GOT3 (cell line): ENCODE measurements at places on chromosomes 1 and 21.

GRCh38 chr1:101914473-101915242 lies 82.1 kb downstream of the OLFM3 start:
- no peak for DNase-seq

GRCh38 chr1:160761046-160761445 lies 22.0 kb downstream of the SLAMF7 start:
- no peak for DNase-seq

GRCh38 chr1:79215311-79215710 lies 208.8 kb upstream of the ADGRL4 start:
- no peak for DNase-seq

- no peak for DNase-seq
These were observed 267.2 kb downstream of the ZNF648 start for GRCh38 chr1:181794332-181794731.

GRCh38 chr1:156140879-156141707 lies 12.3 kb upstream of the SEMA4A start:
- DNase-seq: no peak

DNA sequence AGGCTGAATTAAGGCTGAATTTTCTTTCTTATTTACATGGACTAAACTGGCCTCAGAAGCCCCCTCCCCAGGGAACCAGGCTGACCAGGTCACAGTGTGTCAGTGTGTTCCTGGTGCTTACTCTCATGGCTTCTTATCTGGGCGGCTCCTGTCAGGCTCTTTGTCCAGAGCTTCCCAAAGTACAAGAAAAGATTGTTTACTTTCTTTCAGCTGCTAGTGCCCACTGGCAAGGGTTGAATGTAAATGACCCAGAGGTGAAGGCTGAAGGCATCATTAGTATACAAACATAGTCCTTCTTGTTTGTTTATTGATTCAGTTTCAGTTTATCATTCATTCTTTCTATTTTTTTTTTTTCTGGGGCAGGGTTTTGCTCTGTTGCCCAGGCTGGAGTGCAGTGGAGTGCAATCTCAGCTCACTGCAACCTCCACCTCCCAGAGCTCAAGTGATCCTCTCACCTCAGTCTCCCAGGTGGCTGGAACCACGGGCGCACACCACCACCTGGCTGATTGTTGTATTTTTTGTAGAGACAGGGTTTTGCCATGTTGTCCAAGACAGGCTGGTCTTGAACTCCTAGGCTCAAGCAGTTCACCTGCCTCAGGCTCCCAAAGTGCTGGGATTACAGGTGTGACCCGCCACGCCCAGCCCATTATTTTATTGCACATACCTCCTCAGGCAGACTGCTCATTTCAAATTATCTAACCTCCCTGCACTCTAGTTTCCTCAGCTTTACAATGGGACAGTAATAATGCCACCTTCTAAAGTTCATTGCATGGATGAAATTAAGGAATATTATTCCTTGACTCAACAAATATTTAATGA lies 9.8 kb upstream of the KDM4A start:
- DNase-seq: no peak

DNA sequence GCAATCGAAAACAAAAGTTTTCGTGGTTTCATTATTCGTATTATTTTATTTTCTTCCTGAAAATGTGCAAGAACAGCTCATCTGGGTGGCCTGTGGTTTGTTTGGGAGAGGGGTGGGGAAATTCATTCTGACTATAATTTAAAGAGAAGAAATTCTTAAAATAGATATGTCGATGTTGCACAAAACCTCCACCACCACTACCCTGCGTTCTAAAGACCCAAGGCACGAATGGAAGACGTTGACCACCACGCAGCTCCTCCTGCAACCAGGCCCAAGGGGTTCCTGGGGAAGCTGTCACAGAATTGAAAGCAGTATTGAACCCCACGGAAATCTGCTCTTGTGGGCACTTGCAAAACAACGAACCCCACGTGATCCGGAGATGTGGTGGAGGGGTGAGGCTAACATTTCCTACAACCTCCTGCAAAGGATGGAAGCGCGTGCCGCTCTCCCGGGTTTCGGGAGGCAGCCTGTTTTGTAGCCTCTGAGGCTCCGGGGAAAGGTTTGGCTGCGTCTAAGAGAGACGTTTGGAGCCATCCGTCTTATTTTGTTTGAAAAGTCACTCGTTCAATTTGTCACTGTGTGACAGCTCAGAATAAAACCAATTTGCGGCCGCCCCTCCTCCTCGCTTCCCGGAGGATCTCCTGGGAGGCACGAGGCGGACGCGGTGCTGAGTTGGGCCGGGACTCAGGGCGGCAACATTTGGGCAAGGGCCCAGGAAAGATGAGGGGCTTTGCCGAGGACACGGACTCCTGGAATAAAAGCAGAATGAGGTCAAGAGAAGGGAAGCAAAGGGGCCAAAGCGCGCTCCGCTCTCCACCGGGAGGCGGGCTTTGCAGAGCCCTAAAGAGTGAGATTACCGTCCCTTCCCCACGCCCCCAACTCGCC lies 810 bp upstream of the HLX start:
- no peak for DNase-seq

GRCh38 chr1:15099441-15100120 lies 54.0 kb upstream of the TMEM51 start:
- DNase-seq: no peak

- DNase-seq: no peak
These were observed 75.8 kb upstream of the GNG4 start for GRCh38 chr1:235725434-235725833.

- no peak for DNase-seq
These were observed 28.5 kb downstream of the PODN start for GRCh38 chr1:53090227-53091147.

GRCh38 chr21:27831816-27832569 lies 865.1 kb upstream of the ADAMTS5 start:
- DNase-seq: no peak

DNA sequence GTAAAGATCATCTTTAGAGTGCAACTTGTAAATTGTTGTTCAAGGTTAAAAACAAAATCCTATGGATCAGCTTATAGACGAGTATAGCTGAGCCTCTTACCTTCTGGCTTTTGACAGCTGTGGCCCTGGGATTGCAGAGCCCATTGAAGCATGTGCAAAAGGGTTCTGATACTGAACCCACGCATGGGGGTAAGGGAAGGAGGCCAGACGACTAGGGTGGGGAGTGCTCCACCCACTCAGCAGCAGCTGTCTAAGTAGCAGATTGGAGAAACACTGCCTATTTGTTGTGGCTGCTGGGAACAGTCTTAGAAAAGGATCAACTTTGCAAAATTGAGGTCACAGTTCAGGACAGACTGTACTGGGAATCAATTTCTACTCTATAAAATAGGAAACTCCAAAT lies 16.1 kb downstream of the CD101 start:
- no peak for DNase-seq

- DNase-seq: no peak
These were observed 20.0 kb downstream of the USP25 start for GRCh38 chr21:15749861-15750159.

- no peak for DNase-seq
These were observed 150.6 kb upstream of the KCTD3 start for GRCh38 chr1:215416497-215416896.

DNA sequence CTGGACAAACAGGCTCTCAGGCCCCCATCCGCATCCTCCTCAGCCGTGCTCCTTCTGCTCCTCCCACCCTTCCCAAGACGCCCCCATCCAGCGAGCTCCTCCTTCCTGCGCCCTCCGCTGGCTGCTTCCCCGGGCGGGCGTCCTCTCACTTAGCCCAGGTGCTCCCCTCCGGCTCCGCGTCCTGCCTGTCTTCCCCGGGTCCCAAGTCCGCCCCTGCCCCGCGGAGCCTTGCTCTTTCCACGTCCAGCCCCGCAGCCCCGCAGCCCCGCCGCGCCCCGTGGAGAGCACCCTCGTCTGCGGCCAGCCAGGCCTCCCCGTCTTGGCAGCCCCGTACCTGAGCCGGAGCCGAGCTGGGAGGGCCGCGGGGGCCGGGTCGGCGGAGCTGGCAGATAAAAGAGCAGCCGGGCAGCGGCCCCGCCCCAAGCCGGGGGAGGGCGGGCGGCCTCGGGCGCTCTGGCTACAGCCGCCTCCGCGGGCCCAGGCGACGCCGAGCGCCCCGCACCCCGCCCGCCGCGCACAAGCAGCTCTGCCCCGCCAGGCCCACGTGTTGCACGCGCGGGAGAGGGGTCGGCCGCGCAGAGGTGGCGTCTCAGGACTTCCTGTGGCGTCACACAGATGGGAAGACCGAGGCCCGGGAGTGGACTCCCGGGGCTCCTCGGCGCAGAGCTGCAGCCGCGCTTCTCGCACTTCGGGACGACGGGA lies at the start of gene PAQR7:
Gene PAQR7, minus strand, starts transcription at position 555 of the 702 bp plus-strand sequence. CDS start 11,869 bp downstream, outside the sequence.
- DNase-seq: no peak

GRCh38 chr1:67651031-67651430 lies 34.0 kb upstream of the GADD45A start:
- DNase-seq: no peak

DNA sequence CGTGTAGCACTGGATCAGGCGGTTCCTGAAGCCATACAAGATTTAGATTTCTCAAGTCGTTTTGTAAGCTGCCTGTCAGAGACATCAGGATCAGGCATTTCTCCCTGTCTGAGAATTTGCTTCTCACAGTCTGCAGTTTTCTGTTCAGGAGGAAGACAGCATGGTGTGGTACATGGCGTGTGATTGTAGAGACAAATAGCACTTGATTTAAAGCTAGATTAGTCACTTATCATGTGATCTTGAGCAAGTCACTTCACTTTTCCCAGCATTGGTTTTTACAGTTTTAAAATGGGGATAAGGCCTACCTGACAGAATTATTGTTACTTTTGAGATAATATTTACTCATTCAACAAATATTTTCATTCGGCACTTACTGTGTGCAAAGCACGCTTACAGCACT lies 63.3 kb downstream of the AK4 start:
- DNase-seq: no peak

DNA sequence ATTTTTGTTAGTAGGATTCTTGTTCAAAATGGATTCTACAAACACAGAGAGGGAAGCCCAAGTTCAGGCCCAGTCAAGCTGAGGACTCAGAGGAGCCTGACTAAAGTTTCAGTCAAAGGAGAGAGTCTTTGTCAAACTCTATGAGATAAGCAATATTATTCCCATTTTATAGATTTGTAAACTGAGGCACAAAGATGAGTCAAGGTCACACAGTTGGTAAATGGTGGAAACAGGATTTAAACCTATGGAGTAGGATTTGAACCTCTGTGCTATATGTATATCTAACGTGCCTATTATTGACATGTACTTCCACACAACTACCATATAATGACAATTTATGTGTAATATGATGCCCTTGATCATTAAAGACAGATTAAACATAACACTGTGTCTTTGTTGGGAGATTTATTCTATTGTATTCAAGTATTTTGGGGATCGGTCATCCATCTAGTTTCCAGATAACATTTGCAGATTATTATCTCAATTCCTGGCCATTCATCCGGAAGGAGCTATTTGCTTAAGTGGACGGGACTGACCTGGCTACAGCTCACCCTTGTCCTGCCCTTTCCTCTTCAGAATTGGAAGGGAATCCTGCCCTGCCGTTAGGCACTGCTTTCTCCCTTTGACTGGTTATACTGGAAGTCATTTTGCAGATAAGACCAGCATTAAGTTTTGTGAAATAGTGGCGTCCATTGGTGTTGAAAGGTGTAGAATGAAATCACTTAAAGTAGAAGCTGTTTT lies 86.1 kb upstream of the LMO4 start:
- no peak for DNase-seq

DNA sequence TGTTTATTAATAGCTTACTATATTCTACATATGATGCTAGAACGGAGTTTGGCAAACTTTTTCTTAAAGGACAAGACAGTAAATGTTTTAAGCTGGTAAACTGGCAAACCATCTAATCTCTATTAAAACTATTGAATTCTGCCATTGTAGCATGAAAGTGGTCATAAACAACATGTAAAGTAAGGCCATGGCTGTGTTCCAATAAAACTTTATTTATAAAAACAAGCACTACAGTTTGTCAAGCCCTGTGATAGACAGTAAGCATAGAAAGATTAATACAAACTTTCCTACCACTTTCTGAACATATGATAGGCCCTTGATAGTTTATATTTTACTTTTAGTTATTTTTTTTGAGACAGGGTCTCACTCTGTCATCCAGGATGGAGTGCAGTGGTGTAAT lies 22.4 kb downstream of the PEA15 start:
- no peak for DNase-seq

DNA sequence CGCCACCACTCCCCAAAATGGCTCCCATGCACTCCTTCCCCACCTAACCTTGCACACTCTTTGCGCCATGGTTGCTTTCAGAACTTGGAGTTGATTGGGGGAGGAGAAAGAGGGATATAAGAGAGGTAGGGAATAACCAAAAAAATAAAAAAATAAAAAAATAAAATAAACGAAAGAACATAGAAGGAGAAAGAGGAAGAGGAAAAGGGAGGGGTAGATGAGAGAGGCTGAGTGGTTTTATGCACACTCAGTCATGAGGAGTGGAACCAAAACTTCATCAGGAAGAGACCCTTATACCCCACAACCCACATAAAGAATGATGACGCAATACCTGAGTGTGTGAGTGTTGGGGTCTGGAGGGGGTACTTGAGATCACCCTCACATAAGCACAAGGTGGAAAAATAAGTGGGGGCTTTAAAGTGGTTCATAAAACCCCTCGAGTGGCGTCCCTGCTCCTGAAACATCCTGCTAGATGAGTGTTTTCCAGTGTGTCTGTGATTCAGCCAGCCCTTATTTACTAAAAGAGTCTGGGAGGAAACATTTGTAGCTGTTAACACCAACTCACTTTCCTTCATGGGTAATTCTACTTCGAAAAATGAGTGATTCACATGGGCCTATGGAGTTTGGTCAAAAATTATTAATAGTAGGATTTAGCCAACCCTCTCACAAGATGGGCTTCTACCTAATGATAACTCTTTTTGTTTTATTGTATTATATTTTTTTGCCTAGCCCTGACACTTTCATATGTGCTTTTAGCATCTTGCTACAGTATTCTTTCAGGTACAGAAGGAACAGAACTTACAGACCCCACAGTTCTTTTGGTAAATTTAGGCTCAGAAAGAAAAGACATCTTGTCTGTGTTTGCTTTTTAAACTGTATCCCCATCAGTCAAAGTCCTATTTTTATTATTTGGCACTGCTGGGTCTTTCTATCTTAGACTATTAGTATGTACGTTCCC lies 5.2 kb downstream of the SLAMF1 start:
- DNase-seq: no peak

- no peak for DNase-seq
These were observed 36.0 kb upstream of the POFUT2 start for GRCh38 chr21:45323487-45324311.

DNA sequence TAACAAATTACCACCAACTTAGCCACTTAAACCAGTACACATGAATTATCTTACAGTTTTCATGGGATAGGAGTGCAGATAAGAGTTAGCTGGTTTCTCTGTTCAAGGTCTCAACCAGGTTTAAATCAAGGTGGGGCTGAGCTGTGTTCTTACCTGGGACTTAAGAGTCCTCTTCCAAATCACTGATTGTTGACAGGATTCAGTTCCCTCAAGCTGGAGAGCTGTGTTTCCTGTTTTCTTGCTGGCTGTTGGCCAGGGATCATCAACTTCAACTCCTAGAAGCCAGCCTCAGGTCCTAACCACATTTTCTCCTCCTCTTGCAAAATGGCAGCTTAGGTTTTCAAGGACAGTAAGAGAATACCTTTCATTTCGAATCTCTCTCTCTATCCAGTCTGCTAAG lies 123.8 kb upstream of the CHRM3 start:
- DNase-seq: no peak
